Activated CD4-positive, CD25-positive, alpha-beta regulatory T cell treated with anti-CD3 and anti-CD28 coated beads, Interleukin-2, amount 50 U/mL, for 24 hours (primary cell): ENCODE measurements at places on chromosomes 5 and 9.

- ATAC-seq = no peak
Measured at GRCh38 chr5:122896598-122897282, 51.3 kb downstream of the SNX24 start.

GRCh38 chr5:160749026-160749425, 103.0 kb downstream of the ATP10B start:
- no peak for ATAC-seq

GRCh38 chr9:903886-904285, 62.4 kb downstream of the DMRT1 start:
- no peak for ATAC-seq

DNA sequence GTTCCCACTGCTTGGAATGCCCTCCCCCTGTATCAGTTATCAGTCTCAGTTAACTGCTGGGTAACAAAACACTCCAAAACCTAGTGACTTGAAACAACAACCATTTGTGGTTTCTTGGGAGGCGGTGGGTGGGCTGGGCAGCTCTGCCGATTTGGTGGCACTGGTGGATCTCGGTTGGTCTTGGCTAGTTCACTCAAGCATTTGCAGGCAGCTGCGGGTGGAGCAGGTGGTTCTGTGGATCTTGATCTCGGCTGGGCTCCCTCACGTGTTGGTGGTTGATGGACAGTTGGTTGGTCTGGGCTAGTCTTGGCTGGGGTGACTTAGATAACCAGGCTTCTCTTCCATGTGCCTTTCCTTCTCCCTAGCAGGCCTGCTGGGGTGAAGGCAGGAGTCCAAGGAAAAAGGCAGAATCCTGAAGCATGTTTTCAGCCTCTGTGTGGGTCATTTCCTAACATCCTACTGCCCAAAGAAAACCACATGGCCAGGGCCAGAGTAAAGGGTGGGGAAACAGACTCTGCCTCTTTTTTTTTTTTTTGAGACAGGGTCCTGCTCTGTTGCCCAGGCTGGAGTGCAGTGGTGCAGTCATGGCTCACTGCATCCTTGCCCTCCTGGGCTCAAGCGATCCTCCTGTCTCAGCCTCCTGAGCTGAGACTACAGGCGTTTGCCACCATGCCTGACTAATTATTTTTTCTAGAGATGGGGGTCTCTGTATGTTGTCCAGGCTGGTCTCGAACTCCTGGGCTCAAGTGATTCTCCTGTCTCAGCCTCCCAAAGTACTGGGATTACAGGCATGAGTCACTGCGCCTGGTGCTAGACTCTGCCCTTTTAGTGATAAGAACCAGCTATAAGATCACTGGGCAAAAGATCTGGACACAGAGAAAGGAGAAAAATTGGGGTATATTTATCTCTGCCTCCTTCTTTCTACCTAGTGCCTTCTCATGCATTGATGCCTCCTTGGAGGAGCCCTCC, 183.7 kb downstream of the RGS3 start:
- no peak for ATAC-seq

DNA sequence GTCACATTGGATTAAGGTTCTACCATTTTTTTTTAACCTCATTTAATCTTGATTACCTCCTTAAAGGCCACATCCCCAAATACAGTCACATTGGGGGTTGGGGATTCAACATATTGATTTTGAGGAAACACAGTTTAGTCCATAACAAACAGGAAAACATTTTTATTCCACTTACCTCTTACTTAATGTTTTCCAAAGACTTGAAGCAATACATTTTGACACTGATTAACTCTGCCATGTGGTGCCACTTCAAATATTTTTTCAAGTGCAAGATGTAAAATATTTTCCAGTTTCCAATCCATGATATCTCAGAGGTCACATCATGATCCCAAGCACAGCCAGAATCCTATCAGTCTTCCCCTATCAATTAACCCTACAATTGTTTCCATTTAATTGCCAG, 548.0 kb downstream of the CSNK1G3 start:
- ATAC-seq = no peak

GRCh38 chr5:64872044-64872443, 103.3 kb downstream of the CWC27 start:
- ATAC-seq = no peak

DNA sequence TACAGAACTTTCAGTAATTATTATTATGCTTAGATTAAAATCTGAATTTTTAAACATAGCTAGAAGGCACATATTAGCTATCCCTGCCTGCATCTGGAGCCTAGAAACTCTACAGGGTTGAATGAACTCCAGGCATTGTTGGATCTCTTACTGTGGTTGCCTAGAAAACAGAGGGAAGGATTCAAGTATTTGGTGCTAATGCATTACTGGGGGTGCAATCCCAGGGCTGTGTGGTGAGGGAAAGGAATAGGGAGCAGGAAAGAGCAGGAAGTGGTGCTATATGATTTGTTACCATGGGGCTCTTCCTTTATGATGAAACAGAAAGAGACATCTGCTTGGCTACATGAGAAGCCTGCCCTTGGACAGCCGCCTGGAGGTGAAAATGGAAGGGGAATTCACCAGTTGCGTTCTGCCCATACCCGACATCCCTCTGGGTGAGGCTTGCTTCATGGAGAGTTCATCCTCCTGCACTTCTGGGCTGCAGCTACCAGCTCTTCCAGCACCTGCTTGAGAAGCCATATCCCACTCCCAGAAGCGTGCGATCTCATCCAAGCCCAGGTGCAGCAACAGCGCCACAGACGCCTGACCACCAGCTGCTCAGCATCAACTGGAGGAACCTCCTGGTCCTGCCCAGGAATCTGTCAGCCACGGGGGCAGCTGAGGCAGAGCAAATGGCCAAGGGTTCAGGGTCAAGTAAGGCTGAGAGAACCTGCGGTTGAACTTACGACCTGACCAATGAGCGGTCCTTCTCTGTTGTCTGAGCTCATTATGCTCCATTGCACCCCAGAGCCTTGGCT, 362.8 kb downstream of the SEMA5A start:
- no peak for ATAC-seq

DNA sequence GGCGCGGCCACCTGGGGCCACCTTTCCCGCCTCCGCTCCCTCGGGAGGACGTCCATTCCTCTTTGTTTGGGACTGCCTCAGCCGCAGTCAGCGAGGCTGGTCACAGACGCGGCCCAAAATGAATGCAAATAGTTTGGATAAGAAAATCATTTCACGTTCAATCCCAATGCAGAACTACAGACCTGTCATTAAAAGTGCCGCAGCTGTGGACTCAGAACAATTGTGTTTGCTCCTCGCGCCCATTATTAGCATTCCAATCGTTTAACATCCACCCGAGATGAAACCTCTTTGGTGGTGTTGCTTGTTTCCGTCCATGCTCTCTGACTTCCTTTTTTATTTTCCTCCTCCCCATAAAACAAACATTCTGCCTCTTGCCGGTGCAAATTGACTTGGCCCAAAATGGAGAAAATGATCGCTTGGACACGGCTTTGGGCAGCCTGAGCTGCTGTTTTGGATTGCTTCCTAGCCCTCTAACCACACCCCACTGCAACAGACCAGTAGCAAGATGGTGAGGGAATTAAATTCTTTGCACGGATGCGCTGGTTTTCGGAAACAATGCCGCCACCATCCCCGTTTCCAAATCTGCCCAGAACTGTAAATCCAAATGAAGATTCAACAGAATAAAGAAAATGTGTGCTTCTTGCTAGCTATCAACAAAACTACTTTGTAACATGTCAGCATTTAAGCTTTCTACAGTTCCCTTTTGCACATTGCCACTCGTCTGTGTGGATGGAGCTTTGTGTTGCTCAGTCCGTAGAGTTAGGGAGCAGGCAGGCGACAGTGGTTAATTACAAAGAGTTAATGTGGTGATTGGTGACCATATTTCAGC, 784 bp downstream of the NLN start:
- no peak for ATAC-seq

DNA sequence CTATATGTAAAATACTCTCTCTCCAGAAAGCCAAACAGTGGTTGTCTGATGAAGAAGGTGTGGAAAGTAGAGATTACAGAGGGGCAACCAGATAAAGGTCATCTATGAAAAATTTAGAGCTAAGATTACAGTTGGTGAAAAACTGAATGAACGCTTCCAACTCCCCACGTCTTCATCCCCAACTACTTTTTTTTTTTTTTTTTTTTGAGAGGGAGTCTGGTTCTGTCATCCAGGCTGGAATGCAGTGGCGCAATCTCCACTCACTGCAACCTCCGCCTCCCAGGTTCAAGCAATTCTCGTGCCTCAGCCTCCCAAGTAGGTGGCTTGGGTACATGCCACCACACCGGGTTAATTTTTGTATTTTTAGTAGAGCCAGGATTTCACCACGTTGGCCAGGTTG, 64.3 kb downstream of the RAPGEF6 start:
- no peak for ATAC-seq

DNA sequence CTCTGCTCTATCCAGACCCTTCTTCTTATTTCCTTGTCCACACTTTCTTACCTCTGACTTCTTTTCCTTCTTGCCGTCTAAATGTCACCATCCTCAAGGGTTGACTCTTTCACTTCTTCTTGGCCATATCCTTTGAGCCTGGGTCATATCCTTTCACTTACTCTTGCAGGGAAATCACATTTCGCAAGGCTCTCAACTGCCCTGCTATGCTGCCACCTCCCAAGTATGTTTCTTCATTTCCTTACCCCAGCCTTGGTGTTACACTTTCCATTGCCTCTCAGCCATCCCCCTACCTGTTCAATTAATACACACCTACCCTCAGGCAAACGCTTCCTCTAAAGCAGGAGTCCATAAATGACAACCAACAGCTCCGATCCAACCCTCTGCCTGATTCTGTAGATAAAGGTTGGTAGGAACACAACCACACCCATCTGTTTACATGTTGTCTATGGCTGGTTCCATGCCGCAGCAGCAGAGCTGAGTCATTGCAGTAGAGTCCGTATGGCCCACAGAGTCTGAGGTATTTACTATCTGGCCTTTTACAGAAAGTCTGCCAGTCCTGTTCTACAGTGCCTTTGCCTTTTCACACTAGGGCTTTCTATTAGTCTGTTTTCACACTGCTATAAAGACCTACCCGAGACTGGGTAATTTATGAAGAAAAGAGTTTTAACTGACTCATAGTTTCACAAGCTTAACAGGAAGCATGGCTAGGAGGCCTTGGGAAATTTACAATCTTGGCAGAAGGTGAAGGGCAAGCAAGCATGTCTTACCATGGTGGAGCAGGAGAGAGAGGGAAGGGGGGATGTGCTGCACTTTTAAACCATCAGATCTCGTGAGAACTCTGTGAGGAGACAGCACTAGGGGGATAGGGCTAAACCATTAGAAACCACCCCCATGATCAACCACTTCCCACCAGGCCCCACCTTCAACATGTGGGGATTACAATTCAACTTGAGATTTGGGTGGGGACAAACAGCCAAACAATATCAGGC, 97.9 kb downstream of the SV2C start:
- ATAC-seq = peak; percentile 65

GRCh38 chr5:72063219-72063819, 44.0 kb upstream of the MAP1B start:
- no peak for ATAC-seq

DNA sequence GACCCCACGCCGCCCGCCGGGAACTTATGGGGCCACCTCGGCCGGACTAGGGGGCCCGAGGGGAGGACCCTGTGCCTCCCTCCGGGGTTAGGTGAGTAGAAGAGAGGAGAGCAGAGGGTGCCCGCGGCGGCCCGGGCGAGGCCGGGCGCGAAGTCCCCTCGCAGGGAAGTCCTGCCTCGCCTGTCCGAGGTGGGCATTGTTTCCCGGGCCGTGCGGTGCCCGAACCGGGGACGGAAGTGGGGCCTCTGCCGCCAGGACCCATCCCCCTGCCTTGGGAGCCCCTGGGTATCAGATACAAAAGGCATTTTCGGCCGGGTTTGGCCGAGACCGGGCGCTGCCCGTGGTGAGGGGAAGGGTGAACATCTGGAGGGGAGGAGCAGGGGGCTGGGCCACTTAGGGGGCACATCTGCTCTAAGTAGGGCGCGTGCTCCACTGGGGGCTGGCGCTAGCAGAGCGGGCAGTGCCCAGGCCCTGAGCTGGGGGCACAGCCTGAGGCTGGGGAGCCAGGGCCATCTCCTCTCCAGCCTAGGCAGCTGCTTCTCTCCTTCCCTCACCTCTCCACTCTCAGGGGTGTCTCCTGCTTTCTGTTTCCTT, 48.2 kb downstream of the DAB2IP start:
- no peak for ATAC-seq

DNA sequence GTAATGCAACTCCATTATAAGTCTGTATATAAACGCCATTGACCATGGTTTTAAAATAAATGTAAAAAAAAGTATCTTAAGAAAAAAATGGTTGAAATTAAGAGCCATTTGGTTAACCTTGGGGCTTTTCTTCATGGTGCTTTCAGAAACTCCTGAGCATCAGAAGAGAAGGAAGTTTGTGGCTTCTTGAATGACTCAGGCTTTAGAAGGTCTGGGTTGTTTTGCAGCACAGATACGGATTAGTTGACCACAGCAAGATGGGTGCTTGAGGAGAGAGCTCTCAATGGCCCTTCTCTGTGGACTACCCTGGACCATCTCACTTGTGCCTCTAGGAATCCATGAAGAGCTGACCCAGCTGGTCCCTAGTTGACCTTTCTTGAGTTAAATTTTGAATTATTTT, 189.5 kb downstream of the TMEM38B start:
- ATAC-seq = peak; percentile 25

- no peak for ATAC-seq
Measured at GRCh38 chr5:89917112-89917511, 492.4 kb downstream of the CETN3 start.

GRCh38 chr5:68381909-68382308, 166.4 kb downstream of the PIK3R1 start:
- no peak for ATAC-seq

DNA sequence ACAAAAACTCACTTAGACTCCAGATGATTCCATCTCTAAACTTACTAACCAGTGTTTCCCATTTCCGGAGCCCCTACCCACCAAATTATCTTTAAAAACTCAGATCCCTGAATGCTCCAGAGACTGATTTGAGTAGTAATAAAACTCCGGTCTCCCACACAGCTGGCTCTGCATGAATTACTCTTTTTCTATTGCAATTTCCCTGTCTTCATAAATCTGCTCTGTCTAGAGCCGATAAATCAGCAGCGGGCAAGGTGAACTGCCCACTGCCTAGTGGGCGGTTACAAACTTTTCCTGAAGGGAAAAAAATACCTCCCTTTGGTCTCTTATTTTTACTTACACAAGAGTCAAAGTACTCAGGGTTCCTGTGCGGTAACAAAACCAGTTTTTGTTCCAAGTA, 624.4 kb upstream of the RORB start:
- no peak for ATAC-seq

- ATAC-seq = peak; percentile 80
Measured at GRCh38 chr9:4339357-4339756, 39.5 kb upstream of the GLIS3 start.

- no peak for ATAC-seq
Measured at GRCh38 chr5:154646745-154647113, 108.4 kb upstream of the LARP1 start.

GRCh38 chr5:164000241-164000640, 494.8 kb downstream of the MAT2B start:
- no peak for ATAC-seq

DNA sequence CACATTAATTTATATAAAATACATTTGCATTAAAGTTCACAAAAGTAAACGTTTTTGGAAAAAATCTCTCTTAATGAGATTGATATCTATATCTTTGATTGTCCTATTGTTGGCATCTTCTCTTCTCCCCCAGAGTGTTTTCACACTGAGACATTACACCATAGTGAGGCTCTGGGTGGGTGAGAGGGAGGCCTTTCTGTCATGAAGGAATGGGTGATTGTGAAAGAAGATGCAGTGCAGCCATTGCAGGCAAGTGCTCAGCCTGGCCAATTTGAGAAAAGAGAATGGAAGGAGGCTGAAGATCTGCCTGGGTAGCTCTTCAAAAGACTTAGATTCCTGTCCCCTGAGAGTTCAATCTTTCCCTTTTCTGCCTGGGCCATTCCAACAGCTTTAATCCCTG, 140.8 kb downstream of the SLC12A2 start:
- ATAC-seq = no peak
